ENCODE measurements at places on chromosomes 6 and 20. TPM values are rescaled to one million over a fixed set of nuclear protein-coding genes. Genes with fewer than 3 reads are reported as not detected.

Gene TNNC2
- total RNA-seq: 2.8 TPM

GRCh38 chr6:145044641-145045246, 690.6 kb downstream of the EPM2A start:
- DNase-seq: no peak

DNA sequence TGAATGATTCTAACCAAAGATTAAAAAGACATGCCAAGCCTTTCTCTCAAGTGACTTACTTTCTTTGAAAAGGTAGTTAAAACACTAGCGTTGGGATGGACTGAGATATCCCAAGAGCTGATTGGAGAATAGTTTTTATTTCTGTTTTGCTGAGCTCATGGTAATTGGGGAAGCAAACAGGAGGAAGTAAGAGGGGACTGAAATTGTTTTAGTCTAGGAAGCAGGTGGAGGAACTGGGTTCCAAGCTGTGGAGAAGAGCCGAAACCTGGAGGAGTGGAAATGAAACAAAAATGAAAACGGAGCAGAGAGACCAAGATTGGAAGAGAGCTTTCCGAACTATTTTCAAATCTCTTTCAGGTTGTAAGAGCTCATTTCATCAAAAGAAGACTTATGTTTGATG, 59.9 kb upstream of the TENT5A start:
- no peak for DNase-seq

DNA sequence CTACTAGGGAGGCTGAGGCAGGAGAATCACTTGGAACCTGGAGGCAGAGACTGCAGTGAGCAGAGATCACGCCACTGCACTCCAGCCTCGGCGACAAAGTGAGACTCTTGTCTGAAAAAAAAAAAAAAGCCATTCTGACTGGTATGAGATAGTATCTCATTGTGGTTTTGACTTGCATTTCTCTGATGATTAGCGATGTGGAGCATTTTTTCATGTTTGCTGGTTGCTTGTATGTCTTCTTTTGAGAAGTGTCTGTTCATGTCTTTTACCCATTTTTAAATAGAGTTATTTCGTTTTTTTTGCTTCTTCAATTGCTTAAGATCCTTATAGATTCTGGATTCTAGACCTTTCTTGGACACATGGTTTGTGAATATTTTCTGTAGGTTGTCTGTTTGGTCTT, 103.5 kb upstream of the SIM1 start:
- no peak for DNase-seq

GRCh38 chr6:141260627-141261015, 872.1 kb upstream of the GJE1 start:
- DNase-seq: no peak

GRCh38 chr6:17705778-17706579, 746 bp downstream of the NUP153 start:
- peak; percentile 60 for DNase-seq
